ENCODE measurements at places on chromosomes 13 and 19.

GRCh38 chr13:98508685-98509084 lies 68.2 kb downstream of the STK24 start:
- no peak for DNase-seq

DNA sequence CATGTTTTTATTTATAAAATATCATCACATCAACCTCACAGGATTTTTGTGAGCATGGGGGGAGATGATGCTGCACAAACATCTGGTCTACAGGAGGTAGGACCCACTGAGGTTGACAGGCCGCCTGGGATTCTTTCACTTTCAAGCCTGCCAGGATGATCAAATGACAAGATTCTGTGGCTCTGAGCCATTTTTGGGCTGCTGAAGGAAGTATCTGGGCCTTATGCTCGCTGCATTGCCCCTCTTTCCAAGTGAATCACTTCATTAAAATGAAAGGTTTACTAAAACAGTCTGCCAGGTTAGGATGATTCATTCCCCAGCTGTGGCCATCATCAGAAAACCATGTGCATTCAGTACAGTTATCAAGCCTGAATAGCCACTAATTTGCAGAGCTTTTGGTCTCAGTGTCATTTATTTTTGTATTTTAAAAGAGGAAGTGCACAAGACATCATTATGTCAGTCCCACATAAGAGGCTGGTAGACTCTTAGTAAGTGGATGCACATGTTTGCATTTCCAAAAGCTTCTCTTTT lies 34.4 kb downstream of the STARD13 start:
- no peak for DNase-seq

DNA sequence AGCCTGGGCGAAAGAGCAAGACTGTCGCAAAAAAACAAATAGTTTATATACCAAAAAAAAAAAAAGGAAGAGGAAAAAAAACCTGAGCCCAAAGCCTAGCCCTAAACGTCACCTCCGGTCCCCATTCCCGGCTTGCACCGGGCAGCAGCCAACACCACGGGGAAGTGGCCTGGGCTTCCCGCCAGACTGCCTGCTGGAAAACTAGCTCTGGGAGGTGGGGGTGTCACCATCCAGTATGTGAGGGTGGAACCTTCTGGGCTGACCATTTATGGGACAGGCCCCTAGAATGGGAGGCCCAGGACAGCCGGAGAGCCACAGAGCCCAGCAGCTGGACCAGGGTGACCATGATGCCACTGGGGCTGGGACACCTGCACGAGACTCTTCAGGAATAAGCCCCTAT lies 37.3 kb downstream of the IL12RB1 start:
- DNase-seq = no peak

DNA sequence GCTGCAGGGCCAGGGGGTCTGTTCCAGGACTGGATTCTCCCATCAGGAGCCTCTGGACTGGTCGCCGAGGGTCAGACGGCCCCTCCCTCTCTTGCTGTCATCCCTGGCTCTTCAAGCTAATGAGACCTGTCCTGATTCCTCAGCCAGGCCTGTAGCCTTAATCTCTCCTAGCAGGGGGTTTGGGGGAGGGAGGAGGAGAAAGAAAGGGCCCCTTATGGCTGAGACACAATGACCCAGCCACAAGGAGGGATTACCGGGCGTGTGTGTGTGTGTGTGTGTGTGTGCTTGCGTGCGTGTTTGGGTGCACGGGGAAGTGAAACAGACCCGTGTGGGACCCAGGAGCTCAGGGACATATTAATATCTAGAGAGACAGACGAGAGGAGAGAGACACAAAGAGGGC lies 1.9 kb upstream of the CRX start:
- DNase-seq = no peak

DNA sequence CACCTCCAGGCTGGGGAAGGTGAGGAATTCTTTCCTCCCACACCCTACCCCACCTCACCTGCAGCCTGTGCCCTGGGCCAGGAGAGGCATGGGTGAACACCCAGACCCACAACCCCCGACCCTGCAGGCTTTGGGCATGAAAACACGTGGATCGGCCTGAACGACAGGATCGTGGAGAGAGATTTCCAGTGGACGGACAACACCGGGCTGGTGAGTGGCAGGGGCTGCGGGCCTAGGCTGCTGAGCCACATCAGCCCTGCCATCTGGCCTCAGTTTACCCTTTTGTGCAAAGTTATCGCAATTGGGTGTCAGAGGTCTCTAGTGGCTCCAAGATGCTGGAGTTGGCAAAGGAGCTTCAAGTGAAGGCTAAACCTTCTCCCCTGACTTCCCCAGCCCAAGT lies 28.7 kb downstream of the NCAN start:
- DNase-seq = no peak

GRCh38 chr13:100392709-100393630 lies 195.6 kb downstream of the GGACT start:
- peak; percentile 32 for DNase-seq

All from CD4-positive, alpha-beta T cell treated with Interleukin-17A for 1 hour (primary cell).